Right atrium auricular region (tissue), 2 donors: ENCODE measurements at places on chromosomes 1 and 21. TPM values are rescaled to one million over a fixed set of nuclear protein-coding genes. Genes with fewer than 3 reads are reported as not detected.
A peak's percentile ranks its signal among the peaks of the same experiment; 100 is the strongest.

The YTHDF2 gene
- 31.5 TPM for total RNA-seq

The OR2L8 gene
- not detected for total RNA-seq

The TTLL7 gene
- total RNA-seq = 10.8 TPM

The CNKSR1 gene
- 0.52 TPM for total RNA-seq

The KPRP gene
- total RNA-seq = not detected

The CYP4A11 gene
- total RNA-seq = not detected

The ACTA1 gene
- 422 TPM for total RNA-seq

- no peak for DNase-seq
Measured at GRCh38 chr1:48007047-48007446, 9.9 kb upstream of the TRABD2B start.

DNA sequence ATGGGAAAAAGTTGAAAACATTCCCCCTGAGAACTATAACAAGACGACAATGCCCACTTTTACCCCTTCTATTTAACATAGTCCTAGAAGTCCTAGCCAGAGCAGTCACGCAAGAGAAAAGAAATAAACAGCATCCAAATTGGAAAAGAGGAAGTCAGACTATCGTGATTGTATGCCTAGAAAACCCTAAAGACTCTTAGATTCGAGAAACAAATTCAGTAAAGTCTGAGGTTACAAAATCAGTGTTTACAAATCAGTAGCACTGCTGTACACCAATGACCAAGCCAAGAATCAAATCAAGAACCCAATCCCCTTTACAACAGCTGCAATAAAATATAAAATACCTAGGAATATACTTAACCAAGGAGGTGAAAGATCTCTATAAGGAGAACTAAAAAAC lies 72.4 kb downstream of the POU2F1 start:
- no peak for DNase-seq

GRCh38 chr1:203743091-203743571 lies 21.9 kb upstream of the LAX1 start:
- DNase-seq = no peak

- no peak for DNase-seq
Measured at GRCh38 chr1:93779540-93780165, 98.0 kb upstream of the BCAR3 start.

DNA sequence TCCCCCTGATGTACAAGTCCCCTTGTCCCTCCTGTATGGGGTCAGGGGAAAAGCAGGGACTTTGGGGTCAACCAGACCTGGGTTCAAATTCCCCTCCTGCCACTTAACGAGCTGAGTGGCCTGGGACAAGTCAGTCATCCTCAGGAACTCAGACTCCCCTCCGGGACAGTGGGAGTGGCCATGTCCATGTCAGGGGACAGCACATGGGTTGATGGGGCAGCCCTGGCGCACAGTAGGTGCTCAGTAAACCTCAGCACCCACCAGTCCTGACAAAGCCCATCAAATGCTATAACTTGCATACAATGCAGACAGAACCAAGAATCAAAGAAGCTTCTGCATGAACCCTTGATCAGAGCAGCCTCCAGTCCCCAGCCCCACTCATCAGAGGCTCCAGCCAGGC lies 30.0 kb downstream of the MATN1 start:
- DNase-seq = no peak

DNA sequence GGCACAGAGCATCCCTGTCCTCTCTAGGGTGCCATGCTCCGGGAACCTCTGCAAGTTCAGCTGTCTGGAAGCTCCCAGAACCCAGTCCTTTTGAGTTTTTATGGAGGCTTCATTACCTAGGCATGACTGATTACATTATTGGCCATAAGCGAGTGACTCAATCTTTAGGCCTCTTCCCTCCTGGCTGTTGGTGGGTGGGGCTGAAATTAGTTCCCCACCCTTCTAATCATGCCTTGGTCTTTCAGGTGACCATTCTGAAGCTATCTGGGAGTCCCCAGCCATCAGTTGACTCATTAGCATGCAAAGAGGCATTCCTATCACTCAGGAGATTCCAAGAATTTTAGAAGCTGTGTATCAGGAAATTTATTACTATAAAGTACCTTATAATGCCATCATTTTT lies 46.6 kb downstream of the WLS start:
- no peak for DNase-seq

DNA sequence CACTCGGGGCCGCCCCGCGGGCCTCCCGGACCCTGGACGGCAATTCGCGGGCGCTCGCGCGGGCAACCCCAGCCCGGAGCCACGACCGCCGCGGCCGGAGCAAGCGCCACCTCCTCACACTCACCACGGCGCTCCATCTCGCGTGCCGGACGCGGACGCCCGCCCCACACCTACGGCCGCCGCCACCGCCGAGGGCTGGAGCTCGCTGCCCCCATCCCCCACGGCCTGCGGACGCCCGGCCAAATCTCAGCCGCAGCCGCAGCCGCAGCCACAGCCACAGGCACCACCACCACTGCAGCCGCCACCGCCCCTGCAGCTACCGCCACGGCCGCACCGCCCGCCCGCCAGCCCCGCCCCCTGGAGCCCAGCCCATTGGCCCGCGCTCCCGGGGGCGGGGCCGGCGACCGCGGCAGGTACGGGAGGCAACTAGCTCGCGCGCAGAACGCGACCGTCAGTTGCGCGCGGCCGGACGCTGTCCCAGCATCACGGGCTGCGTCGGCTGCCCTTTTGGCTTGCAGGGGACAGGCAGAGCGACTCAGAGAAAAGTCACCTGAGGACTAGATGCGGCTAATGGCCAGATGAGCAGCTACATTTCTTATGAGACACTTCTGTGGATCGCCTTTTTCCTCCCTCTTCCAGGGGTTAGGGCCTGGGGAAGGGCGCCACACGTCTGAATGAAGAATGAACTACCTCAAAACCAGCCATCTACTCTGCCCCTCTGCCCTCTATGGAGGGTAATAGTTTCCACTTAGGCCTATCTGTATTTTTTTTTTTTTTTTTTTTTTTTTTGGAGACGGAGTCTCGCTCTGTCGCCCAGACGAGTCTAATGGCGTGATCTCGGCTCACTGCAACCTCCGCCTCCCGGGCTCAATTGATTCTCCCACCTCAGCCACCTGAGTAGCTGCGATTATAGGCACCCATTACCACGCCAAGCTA lies at the start of gene ARHGAP29:
ARHGAP29 (minus strand) TSS at position 294 of the 936 bp plus-strand sequence. CDS start 5,973 bp downstream, outside the sequence.
- DNase-seq = peak; percentile 77

- DNase-seq = no peak
Measured at GRCh38 chr21:40049031-40049930, 182.0 kb downstream of the PCP4 start.

DNA sequence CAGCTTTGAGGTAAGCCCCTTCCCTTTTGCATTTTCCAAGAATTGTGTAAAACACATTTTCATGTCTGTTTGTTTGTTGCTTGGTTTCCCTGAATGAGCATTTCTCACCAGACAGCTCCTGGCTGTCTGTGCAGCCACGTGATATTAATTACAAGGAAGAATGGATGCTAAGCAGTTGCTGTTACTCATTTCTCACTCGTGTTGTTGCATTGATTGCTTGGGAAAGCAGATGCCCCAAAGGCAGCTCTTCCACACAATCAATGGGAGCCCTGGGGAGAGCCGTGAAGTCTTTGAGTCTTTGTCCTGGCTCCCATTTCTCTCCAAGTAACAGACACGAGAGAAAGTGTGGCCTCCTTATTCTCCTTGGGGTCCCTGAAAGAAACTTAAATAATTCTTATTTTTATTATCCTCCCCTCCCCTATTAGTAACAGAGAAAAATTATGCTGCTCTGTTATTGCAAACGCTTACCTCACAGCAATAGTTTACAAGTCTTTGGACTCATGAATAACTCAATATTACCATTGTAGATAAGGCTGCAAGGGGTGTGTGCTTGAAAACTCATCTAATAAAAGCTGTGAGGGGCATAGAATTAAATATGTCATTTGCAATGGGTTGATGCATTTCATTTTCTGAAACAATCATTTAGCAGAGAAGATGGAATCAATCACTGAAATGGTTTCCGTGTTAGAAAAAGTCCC lies 127.7 kb upstream of the CAMK1G start:
- no peak for DNase-seq
